ENCODE measurements at places on chromosomes 3 and 15.

DNA sequence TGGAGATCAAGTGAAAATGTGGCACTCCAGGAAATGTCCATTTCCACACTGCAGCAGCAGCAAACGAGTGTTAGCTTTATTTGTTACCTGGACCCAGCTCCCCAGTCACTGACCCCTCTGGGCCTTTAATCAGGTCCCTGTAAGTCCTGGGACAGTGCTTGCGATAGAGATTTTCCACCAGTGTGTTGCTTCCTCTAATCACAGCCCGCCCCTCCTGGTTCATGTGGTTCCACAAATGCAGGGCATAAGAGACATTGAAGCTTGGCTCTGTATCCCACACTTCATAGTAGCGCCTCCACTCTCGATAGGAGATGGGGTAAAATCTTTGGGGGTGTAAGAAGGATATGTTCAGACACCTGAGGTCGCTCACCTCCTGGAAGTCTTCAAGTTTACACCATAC, 8.0 kb downstream of the A4GNT start:
- DNase-seq: no peak

DNA sequence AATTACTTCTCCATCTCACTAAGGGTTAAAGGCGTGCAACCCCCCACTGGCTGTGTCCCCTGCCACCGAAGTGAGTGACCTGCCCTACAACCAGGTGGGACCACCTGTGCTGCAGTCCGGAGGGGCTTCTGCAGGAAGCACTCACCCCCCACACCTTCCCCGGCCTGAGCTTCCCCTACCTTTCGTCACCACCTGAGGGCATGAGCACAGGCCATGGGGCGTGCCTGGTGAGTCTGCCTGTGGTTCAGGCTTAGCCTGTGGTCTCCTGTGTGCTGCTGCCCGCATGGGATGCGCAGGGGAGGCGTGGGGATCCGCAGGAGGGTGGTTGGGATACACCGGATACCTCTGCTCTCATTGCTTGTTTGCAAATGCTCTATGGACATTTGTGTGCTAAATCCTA, 46.0 kb downstream of the KLHL25 start:
- DNase-seq: no peak

DNA sequence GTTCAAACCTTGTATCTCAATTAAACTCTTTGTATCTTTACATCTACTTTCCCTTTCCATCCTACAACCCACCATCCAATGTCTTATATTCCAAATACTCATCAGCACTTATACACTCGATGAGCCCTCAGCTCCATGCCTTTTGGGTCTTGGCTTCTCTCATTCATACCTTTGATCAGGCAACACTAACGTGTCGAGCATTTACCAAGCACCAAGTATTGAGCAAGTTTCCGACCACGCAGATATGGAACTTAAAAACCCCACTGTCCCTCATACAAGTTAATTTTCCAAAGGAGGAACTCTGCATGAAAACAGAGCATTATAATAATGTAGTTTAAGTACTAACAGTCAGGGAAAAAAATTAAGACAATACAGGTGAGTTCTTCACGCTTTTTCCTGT, 102.8 kb downstream of the IL1RAP start:
- DNase-seq: no peak

DNA sequence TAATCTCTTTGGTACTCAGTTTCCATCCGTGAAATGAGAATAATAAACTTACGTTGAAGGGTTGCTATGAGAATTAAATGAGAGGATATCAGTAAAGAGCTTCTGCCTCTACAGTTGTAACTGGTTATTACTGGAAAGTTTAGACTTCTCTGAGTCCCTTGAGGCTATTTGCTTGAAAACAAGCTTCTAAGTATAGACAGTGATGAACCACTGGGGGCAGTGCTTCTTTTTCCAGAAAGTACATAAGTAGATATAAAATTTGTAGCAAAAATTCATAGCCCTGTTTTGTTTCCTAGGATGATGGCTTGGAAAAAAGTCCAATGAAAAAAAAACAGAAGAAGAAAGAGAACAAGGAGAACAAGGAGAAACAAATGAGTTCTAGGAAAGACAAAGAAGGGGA, 87.1 kb downstream of the RGMA start:
- no peak for DNase-seq

GRCh38 chr3:38605981-38606380, 43.5 kb downstream of the SCN5A start:
- DNase-seq: no peak

- no peak for DNase-seq
Measured at GRCh38 chr15:98996169-98996568, 11.4 kb downstream of the PGPEP1L start.

DNA sequence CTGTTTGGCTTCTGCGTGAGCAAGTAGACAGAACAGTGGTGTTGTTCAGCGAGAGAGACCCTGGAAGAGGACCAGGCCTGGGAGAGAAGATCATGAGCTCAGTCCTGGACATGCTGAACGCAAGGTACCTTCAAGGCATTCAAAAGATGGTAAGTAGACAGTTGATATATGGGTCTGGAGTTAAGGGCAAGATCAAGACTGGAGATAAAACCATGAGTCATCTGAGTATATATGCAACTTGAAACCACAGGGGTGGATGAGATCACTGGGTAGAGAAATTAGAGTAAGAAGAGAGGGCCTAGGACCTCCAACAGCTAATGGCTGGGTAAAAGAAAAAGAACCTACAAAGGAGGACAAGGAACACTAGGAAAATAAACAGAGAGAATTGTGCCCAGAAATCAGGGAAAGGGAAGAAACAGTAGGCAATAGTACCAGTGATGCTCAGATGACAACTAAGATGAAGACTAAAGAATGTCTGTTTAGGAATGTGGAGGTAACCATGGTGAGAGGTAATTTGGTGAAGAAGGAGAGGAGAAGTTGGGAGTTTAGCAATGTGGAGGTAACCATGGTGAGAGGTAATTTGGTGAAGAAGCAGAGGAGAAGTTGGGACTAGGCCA, 343.2 kb upstream of the ADAMTS9 start:
- DNase-seq: no peak

DNA sequence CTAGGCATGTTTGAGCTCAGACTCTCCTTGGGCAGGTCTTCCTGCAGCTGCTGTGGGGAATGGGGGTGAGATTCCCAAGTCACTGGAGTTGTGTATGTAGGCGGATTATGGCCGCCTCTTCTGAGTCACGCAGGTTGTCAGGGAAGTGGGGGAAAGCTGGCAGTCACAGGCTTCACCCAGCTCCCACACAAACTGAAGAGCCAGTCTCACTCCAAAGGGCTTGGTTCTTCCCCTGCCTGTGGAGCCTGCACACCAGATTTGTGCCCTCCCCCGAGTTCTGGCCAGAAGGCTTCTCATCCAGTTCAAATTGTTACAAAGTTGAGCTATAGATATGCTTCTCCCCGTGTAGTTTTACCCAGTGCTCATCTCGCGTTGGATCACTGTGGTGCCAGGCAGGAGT, 53.5 kb downstream of the CPNE4 start:
- no peak for DNase-seq

DNA sequence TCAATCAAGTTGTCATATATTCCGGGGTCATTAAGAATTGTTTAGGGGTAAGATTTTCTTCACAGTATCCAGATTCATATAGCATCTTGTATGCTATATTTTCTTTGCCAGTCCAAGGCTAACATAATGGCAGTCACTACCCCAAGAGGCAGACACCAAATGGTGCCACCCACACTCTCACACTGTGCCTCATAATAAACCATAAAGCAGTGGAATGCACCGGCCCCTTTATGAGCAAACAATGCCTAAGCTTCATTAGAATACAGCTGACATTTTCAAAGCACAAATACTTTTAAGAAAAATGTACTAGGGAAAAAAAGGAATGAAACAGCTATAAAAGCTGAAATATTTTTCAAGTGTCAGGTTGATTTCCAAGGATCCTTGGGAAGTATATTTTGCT, 121.6 kb downstream of the TFDP2 start:
- DNase-seq: no peak

- no peak for DNase-seq
Measured at GRCh38 chr3:126711121-126711760, 7.2 kb downstream of the CHCHD6 start.

DNA sequence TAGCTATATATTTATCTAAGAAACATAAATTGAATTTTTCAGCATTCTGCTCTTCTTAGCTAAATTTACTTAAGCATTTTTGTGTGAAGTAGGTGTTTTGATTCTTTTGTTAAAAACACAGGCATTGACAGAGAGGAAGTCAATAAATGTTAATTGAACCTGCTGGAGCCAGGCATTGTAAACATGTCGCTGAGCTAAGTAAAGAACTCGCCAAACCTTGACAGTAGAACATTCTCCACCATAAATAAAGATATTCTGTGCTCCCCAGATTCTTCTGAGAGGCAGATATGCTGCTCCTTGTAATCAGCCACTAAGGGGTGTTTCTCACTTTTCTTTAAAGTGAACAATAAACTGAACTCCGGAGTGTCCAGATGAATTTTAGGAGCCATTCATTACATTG, 38.4 kb downstream of the SYNM start:
- no peak for DNase-seq

DNA sequence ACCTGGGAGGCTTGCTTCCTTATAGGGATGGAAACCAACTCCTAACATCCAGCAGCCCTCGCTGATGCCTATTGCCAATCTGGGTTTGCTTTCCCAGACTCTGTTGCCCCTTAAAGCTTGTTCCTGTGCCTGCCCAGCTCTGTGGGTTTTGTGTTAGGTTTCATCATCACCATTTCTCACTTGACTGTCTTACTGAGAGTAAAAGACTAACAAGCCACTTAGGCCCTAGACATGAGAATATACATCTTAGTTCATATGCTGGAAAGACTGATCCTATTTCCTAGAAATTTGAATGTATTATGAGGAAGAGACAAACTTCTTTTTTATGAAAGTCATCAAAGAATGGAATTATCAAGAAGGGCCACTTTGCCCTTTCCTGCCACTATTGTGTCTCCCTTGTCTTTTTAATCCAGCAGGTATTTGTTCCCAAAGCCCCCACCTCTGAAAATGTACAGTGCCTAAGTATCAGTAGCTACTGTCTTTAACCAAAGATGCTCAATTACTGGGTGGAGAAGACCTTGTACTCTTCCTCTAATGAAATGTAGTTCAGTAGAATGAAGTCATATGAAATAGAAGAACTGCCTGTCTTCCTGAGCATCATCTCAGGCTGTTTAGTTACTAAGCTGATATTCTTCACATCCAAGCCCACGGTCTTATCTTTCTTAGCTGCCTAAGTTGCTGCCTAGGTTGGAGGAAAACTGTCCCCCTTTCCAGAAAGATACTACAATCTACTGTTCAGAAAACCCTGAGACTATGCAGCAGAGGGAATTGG, 59.8 kb upstream of the ZPLD1 start:
- DNase-seq: no peak

DNA sequence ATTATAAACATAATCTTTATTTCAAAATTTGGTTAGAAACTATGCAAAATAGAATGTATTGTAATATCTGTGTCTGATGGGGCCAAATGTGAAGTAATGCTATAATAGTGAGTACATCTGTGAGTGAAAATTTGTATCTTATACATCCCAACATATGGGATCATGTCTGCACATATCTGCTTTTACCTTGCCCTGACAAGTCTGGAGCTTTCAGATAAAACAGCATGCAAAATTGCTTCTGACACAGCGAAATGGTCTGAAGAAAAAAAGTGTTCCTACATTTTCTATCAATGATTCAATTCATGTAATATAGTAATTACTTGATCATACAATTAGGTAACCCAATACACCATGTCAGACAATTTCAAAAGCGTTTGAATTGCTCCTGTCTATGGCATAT, 58.1 kb upstream of the P3H2 start:
- DNase-seq: no peak

DNA sequence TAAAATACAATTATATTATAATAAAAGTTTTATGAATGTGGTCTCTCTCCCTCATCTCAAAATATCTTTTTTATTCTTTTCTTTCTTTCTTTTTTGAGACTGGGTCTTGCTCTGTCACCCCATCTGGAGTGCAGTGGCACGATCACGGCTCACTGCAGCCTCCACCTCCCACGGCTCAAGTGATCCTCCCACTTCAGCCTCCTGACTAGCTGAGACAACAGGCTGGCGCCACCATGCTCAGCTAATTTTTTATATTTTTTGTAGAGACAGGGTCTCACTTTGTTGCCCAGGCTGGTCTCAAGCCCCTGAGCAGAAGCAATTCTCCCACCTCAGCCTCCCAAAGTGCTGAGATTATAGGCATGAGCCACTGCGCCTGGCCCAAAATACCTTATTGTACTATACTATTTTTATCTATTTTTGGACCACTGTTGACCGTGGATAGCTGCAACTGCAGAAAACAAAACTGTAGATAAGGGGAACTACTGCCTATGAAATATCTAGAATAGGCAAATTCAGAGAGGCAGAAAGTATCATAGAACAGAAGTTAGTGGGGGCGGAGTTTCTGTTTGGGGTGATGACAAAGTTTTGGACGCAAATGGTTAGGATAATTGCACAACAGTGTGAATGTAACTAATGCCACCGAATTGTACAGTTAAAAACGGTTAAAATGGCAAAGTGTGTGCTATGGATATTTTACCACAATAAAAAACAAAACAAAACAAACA, 66.6 kb downstream of the SLC12A8 start:
- DNase-seq: no peak

GRCh38 chr3:53519065-53519709, 24.8 kb downstream of the CACNA1D start:
- DNase-seq: no peak

DNA sequence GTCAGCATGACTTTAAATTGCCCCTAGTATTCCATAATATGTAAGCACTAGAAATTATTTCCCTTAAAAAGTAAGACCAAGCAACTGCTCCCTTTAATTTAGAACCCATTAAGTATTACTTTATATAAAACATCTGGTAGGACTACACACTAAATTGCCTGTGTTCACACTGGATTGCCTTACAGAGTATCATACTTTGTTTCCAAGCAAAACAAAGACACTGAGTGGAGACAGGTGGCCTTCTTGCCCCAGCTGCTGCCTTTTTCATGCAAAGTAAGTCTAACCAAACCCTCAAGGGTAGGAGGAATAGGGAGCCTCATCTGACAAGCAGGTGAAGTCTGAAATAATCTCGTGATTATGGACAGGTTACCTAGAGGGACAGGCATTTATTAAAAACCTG, 87.3 kb downstream of the PEX5L start:
- no peak for DNase-seq

- no peak for DNase-seq
Measured at GRCh38 chr3:155663467-155664212, 81.2 kb downstream of the PLCH1 start.
